AG08395 (cell line): ENCODE measurements at places on chromosomes 1 and 21.

GRCh38 chr1:2411801-2412394 lies 466 bp downstream of the PEX10 start:
- DNase-seq = no peak

GRCh38 chr1:160045653-160046052 lies 13.9 kb upstream of the PIGM start:
- DNase-seq = no peak

GRCh38 chr1:15344800-15345704 lies 64.6 kb upstream of the EFHD2 start:
- no peak for DNase-seq

DNA sequence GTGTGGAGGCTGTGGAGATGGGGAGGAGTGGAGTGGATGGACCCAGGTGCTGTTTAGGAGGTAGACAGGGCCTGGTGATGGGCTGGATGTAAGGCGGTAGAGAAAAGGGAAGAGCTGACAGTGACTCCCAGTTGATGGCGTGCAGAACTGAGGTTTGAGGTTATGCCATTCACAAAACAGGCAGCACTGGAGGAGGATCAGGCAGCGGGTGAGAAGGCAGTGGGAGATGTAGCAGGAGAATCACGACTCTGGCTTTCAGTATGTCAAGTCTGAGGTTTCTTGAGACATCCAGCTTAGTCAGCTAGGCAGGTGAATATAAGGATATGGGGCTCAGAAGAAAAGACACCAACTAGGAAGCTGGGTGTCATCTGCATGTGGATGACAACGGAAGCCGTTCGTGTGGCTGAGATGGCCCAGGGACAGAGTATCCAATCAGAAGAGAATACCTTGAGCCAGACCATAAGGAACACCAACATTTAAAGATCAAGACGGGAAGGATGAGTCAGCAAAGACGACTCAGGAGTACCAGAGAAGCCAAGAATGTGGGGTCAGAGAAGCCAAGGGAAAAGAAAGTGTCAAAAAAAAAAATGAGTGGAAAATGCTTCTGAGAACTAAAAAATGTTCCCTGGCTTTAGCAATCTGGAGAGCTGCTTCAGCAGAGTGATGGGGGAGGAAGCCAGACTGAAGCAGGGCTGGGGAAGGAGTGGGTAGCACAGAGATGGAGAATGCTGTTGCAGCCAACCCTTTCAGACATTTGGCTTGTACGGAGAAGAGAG lies 15.2 kb downstream of the LRRN2 start:
- peak; percentile 62 for DNase-seq

DNA sequence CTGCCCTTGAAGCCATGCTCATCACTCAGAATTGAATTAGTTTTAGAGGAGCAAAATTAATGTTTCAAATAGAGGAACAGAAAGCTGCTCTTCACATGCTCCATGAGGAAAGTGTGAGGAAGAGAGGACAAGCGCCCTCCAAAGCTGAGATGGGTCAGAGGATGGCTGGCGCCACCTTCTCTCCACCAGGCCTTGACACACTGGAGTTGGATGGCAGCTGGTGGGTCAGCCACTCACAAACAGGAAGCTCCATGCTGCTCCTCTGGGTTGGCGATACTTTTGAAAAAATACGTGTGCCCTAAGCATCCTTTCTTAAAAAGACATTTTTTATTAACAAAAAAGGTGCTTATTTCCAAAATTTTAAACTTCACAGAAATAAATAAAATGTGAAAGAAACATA lies 3.1 kb upstream of the CD2 start:
- no peak for DNase-seq

DNA sequence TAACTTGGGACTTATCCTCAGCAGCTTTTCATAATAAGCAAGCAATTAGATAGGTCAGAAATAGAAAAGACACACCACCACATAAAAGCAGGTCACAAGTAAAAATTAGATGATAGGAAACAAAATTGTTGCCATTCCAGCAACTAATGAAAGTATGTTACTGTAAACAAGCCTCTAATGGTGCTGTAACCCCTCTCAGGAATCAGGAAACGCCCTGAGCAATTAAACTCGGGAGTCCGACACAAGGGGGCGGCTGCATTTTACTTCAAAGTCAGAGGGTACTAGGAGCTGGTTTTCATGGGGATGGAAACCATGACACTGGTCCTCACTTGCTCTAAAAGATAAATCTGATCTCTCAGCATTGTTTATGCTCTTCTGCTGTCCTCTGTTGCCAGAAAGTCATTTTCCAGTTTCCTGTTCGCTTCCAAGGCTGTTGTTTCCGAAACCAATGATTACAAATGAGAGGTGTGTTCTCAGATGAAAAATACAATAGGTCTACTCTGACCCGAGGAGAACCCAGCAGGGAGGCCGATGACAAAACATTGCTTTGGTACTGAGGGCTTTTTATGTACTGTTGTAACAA lies 93.4 kb downstream of the TGFBR3 start:
- no peak for DNase-seq

DNA sequence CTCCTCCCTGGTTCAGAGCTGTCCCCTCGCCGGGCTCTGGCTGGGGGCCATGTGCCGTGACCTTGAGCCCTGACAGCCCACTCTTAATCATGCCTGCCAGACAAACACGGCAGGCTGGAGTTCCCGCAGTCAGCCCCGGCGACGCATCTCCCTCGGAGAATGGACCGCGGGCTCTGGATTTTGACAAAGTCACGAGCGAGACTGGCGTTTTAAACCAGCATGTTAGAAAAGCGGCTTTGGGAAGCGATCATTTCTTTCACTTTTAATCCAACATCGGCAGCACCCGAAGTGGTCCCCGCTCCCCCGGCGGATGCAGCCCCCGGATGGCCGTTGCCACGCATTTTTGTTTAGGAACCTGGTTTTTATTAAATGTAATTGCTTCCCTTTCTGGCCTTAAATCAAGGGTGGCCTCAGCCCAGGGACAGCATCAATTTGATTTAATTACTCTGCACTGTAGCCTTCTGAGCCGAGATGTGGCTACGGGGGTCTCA lies 70.9 kb downstream of the PRDM16 start:
- DNase-seq = peak; percentile 16

DNA sequence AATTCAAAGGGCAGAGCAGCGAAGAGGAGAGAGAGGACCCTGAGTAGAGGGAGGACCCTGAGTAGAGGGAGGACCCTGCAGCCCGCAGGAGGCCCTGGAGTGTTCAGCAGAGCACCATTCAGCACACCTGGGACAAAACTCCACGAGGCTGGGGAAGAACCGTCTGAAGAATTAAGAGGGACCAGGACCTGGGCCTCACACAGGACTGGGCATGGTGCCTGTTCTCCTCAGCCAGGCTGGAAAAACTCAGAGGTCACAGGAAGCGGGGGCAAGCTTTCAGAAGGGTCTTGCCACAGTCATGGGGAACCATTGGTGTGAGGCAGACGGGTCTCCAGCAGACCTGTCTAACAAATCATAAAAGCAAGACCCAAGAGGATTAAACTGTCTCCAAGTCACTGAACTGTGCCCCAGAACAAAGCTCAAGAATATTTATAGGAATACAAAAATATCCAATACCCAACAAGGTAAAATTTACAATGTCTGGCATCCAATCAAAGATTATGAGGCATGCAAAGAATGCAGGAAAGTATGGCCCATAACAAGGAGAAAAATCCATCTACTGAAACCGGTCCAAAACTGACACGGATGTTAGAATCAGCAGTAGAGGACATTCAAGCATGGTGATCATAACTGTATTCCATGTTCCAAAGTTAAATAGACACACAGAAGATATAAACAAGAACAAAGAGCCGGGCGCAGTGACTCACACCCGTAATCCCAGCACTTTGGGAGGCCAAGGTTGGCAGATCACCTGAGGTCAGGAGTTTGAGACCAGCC lies 30.6 kb downstream of the MORN1 start:
- DNase-seq = no peak

- DNase-seq = no peak
Observed at GRCh38 chr21:21406921-21407320, 408.7 kb downstream of the NCAM2 start.

GRCh38 chr1:21550097-21550496 lies 40.9 kb downstream of the ALPL start:
- no peak for DNase-seq

GRCh38 chr1:25194054-25194453 lies 38.2 kb downstream of the SYF2 start:
- DNase-seq = no peak

DNA sequence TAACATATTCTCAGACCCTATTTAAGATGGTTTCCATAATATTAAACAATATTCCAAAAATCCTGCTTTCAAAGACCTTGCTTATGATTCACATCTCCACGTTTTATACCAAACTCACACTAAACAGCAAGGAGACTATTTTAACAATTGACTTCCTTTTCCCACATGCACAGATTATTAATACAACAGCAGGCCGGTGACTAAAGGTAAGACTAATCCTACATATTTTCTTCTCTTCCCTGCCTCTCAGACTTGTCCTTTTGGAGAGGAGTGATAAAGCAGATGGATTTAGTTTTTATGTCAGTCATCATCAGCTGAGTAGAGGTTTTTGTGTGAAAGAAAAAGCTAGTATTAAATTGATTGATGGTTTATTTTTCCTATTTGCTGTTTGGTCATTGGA lies 400.6 kb downstream of the NTNG1 start:
- no peak for DNase-seq

DNA sequence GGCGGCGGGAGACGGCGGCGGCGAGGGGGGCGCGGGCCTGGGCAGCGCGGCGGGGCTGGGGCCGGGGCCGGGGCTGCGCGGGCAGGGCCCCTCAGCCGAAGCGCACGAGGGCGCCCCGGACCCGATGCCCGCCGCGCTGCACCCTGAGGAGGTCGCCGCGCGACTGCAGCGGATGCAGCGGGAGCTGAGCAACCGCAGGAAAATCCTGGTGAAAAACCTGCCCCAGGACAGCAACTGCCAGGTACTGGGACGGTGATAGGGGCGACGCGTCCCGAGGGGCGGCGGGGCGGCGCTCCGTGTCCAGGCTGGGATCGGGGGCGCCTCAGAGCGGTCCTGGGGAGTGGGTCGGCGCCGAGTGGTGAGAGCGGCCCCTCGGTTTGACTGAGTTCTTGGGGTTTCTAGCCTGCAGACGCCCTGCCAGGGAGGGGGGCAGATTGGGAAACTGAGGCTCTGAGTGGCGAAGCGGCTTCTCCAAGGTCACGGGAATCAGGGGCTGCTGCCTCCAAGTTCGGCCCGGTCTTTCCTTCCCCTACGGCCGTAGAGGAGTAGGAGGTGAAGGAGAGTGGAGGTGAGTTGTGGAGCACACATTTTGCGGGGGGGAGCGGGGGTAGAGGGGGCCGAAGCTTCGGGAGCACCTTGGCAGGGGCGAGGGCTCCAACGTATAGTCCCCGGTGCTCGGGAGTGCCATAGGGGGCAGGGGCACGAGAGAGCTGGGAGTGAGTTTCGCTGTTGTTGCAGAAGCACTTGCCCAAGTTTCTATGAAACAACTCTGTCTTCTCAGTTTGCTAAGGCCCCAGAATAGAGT lies 508 bp downstream of the RAVER2 start:
- peak; percentile 3 for DNase-seq

DNA sequence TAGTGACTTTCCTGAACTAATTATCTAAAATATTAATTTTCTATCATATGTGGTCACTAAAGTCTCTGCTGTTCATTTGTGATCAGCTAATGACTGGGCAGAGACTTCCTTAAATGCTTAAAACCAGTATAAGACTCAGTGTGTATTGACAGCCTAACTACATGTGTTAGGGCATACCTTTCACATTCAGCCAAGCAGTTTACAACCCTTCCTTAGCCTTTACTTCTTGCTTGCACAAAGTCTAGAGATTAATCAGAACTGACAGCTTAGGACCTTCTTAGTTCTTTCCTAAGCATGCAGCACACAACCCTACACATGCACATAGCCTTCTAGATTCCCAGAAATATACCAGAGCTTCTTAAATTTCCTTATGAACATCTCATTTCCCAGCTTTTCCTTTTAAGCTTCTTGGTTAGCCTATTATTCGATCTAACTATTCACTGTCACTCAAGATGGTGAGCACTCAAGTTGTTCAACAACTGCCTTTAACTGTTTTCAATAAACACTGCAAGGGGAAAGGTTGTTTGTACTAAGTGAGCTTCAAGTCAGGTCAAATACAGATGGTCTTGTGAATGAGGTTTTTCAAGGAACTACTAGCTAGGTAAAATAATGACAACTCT lies 13.4 kb downstream of the EYA3 start:
- no peak for DNase-seq

GRCh38 chr1:237032029-237032428 lies 10.0 kb upstream of the RYR2 start:
- DNase-seq = peak; percentile 18

DNA sequence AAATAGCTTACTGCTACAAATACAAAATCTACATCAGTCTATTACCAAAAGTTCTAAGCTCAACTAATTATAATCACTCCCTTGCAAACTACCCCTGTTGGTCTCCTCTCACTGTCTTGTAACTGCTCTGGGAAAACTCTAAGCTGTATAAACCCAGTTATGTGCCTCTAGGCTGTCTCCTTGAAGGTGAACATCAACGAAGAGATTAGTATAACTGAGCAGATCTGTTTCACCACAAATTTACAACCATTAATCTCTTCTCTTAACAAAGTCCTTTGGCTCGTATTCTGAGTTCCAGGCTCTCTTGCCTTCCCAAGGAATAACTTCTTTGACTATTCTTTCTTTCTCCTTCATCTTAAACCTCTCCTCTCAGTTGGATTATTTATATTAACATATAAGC lies 84.4 kb upstream of the PRMT6 start:
- DNase-seq = no peak
